ENCODE measurements at places on chromosomes 2 and 18.

DNA sequence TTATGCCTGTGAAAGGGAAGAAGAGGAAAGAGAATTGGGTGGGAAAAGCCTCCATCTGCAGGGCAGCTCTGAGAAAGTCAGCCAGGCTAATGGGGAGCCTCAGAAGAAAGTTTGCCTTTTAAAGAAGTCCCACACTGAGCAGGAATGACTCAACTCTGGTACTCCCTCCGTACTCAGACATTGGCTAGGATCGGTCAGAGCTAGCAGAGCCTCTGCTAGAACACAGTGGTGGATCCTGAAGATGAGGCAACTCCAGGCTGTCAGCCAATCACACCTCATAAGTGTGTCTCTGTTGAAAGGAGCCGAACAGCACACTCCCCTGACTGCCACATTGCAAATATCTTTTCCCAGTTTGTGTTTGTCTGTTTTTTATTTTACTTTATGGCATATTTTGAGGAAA lies 96.9 kb downstream of the HNRNPLL start:
- no peak for DNase-seq

DNA sequence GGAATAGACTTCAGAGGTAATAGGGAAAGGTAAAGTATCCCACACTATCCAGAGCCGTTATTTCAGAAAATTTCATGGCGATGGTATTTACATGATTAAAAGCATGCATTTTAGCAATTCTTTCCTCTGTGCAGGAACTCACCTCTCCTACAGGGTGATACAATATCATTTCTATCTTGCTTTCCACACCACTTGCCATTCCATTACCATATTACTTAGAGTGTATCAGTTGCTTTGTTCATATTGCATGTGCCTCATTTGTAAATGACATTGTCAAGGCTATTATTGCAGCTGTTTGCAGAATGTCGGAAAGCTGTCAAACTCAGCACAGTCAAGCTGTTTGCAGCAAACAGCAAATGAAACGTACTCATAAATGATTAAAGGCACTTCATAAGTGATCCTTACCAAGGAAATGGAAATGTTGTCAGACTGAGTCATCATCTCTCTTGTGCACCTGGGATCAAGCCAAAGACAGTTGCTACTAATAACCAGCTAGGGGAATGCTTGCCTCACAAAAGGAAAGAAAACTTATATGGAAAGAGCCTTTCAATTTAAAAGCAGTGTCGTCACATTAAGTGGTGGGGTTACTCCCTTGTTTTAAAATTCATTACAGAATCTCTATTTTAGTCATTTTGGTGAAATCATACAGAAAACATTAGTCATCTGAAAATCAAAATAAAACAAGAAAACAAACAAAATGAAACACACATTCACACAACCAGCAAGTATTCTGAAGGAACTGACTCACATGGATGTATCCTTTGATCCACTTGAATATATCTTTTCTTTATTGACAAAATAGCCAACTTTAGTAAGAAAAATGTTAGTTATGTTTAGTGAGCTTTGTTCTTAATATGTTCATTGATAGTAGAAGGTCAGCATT lies 1064.1 kb upstream of the CNTNAP5 start:
- peak; percentile 26 for DNase-seq

DNA sequence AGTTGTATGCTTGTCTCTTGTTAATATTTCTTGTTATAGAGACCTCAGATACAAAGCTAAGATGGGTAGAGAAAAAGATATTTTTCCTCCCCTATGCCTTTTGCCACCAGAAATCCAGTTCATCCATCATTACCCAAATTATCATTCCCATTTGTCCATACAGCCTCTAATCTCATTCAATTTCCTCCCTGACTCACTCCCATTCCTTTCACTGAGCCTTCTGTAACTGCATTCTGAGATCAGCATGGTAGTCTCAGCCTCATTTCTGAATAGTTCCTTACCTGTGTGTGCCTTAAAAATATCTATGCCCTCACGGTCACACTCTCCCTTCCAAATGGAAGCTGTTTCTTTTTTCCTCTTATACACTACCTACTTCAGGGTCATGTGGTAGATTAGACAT lies 15.7 kb upstream of the PIK3C3 start:
- no peak for DNase-seq

- no peak for DNase-seq
These were observed at the start of gene CYBRD1 for GRCh38 chr2:171522052-171522787. TSS of gene CYBRD1 (plus strand) at chr2:171522474. CDS start at chr2:171522546, 72 bp downstream.

DNA sequence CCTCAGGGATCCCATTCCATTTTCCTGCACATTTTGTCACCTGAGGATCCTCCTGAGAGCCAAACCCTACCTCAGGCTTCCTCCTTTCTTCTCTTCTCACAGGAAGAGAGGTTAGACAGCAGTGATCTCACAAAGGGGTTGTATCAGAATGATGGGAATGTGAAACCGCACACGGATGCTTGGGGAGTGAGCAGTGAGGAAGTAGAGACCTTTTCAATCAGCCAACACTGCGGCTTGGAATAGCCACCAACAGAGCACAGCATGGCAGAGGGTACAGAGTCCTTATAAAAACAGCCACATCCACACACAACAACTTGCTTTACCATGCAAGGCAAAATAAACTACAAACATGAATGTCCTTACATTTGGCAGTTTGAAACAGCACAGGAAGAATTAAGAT lies 8.7 kb downstream of the TMEM182 start:
- no peak for DNase-seq

- DNase-seq: no peak
These were observed 160.3 kb upstream of the CDH19 start for GRCh38 chr18:66764230-66764629.

DNA sequence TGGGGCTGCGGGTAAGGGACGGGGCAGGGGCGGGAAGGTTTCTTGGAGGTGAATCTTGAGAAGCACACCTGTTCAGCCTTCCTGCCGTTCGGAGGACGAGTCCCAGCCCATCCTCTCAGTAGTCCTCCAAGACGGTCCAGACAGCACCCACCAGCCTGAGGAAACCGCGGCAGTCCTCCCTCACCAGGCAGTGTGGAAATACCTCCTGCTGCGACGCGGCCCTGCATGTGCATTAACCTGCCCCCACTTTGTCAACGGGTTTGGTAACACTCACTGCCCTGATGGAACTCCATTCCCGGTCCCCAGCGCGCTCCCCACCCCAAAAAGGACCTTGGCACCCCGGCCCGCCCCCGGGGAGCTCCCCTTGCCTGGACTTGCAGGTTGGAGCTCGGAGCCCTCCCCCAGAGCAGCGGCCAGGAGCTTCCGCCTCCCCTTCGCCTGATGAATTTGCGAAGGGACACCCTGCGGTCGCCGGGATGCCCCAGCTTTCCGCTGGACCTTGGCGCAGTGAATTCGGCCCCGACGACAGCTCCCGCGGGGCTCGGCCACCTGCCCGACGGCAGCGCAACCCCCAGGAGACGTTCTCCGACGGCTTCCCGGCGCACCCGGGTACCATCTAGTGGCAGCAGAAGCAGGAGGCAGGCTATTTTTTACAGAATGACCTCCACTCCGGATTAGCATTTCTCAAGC lies 31.5 kb downstream of the ACVR1C start:
- DNase-seq: no peak

DNA sequence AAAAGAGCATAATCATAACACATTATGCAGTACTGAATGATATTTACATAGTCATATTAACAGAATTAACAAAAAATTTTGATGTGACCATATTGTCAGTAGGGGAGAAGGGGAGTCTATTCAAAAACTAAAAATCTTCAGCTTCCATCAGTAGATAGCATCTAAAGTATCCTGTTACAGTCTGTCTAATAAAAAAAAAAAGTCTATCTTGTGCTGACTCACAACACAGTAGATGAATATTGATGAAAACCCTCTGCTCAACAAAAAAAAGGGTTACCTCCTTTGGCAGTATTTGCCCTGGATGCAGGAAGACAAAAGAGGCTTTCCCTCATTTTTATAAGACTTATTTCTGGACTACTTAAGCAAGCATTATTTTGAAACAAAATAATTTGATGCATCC lies 27.3 kb downstream of the GRB14 start:
- DNase-seq: no peak

GRCh38 chr18:52395146-52395852 lies 55.3 kb downstream of the DCC start:
- DNase-seq: no peak

- DNase-seq: no peak
These were observed 19.6 kb downstream of the CEP68 start for GRCh38 chr2:65075605-65076344.

DNA sequence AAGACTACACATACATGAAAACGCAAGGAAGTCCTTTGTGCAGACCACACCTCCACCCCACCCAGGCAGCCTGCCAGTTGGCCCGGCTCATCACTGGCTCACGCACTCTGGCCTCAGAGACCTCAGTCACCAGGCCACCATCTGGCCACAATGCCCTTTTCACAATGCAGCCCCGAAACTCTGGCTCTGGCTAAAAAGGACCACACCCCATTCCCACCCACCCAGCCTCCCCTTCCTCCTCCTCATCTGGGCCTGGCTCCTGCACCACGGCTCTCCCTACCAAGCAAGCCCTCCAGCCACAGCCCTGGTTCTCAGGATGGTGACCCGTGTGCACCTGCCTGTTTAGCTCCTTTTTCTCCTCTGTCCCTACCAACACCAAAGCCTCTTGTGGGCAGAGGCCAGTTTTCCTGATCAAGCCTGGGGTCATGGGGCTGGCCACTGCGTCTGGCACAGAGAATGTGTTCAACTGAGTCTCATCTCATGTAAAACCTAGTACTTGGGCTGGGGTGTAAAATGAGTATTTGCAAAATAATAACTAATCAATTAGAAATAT lies 7.4 kb downstream of the HDAC4 start:
- no peak for DNase-seq

- peak; percentile 12 for DNase-seq
These were observed 38.0 kb downstream of the CABYR start for GRCh38 chr18:24176727-24177416.

DNA sequence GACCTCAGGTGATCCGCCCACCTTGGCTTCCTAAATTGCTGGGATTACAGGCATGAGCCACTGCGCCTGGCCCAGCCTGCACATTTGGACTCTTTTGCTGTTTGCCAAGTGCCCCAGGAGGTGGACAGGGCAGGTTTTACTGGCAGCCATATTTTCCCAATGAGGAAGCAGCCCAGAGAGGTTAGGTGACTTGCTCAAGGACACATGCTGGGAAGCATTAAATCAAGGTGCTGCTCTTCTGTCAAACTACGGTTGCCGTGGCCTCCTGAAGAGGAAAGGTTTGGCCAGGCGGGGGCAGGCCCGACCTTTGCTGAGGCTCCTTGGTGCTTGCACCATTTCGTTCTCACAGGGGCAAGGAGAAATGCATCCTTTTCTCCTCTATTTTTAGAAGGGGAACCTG lies 44.0 kb downstream of the DNMT3A start:
- no peak for DNase-seq

GRCh38 chr2:170770008-170770605 lies at the start of gene ERICH2:
TSS of gene ERICH2 (plus strand) at chr2:170770378. CDS start at chr2:170770682, 304 bp downstream.
- no peak for DNase-seq

GRCh38 chr18:23279931-23280330 lies 144.6 kb downstream of the CABLES1 start:
- peak; percentile 90 for DNase-seq

DNA sequence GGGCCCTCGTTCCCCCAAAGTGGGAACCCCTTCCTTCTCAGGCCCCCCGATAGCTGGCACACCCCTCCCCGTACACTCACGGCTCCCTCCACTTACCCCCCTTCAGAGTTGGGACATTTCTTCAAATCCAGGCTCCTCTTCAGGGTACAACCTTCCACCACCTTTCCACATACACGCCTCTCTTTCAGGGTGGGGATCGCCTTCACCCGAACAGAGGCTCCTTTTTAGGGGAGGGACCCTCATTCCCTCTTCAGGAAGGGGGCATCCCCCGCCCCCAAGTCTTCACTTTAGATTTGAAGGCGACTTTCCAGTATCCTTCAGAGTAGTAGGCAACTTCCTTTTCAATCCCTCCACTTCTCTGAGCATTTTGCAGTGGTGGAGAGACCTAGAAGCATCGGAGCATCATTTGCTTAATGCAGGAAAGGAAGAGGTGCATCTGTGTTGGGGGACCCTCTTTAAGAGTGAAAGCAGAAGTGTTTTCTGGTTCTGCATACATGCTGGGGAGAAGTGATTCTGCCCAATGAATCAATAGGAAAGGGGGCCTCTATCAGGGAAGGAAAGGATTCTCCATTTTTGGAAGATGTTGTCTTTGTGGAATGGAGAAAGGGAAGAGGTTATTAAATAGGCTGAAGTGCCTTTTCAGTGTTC lies 845 bp downstream of the EML4 start:
- DNase-seq: no peak

DNA sequence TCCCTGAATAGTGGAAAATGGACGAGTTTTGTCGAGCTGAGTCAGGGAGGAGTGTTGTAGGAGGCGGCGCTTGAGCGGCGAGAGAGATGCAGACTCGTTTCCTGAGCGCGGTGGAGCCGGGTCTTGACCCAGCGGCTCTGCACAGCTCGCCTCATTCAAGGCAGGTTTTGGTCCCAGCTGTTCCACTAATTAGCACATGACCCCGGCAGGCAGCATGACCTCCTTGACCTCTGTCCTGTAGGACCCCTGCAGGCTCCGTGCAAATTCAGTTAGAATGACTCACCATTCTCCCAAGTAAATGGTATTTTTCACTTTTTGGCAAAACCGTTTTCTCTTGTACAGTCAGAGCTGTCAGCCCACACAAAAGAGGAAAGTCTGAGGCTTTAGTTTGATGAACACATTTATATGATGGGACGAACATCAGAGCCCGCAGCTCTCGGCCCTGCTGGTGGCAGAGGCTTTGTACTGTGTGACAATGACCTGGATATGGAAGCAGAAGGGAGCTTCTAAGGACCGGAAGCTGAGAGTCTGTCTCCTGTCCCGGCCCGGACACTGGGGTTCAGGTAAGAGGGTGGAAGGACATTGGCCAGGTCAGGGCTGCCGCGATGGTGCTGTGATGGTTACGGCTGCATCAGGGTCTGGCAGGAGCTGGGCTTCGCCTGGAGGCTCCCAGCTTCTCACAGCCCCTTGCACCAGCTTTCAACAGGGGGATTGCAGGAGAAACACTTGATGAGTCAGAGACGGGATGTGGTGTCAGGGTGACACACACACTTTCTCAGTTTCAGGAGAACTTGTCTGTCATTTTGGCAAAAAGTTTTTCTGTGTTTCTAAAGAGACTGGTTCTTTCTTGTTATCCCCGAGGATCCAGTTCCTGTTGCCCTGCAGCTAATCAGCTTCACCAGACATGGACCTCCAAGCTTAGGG lies 29.9 kb upstream of the ALKAL2 start:
- DNase-seq: no peak

DNA sequence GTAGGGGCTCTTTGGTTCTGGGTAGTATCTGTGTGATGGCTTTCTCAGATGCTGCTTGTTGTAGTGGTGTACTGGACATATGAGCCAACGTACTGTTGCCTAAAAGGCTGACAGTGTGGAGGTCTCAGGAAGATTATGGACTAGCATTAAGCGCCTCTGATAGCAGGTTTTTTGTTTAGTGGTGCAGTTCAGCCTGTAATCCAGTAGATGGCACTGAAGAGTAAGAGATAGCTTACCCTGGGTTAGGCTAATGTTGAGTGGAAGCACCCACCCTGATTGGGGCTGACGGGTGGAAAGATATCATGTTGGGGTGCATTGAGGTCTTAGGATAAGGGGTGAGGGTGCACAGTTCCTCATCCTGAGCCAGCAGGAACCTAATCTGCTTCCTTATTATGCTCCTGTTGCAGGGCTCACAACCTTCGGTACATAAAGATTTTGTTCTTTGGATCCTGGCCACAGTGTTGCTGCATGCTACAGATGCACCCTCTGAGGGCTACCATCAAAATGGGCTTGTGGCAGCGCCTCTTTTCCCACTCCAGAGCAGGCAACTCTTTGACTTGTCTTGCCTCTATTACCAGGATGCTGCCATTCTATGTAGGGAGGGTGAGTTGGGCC lies 79.6 kb downstream of the MSTN start:
- DNase-seq: peak; percentile 12

GRCh38 chr2:11861044-11861443 lies 114.6 kb downstream of the LPIN1 start:
- no peak for DNase-seq

- DNase-seq: no peak
These were observed 297.8 kb downstream of the SP3 start for GRCh38 chr2:173667415-173667814.
